Umbilical cord (tissue), 2 donors: ENCODE measurements at places on chromosomes 11 and 22. TPM values are rescaled to one million over a fixed set of nuclear protein-coding genes. Genes with fewer than 3 reads are reported as not detected.

The MYOD1 gene
- not detected for total RNA-seq

The STK33 gene
- total RNA-seq, result 17.8 TPM

The RAB38 gene
- 27.7 TPM for total RNA-seq

The DGAT2 gene
- total RNA-seq, result 1.7 TPM

The SMCO4 gene
- total RNA-seq, result 6.3 TPM

The TNNT3 gene
- total RNA-seq, result 89.1 TPM

The PTGDR2 gene
- 0.24 TPM for total RNA-seq

The VWCE gene
- total RNA-seq, result not detected

The LMNTD2 gene
- total RNA-seq, result 0.48 TPM

The EWSR1 gene
- 125 TPM for total RNA-seq

The SYT8 gene
- total RNA-seq, result 11.1 TPM

The MOGAT2 gene
- total RNA-seq, result 1.9 TPM

The OR8I2 gene
- total RNA-seq, result not detected

The WT1 gene
- total RNA-seq, result 0.48 TPM

The TBCEL gene
- 44.3 TPM for total RNA-seq

The ZBTB16 gene
- total RNA-seq, result 83.3 TPM

The FGF19 gene
- 1.4 TPM for total RNA-seq

The CTSF gene
- total RNA-seq, result 43.1 TPM

The MS4A15 gene
- total RNA-seq, result not detected

The DUSP8 gene
- total RNA-seq, result 2.4 TPM

The SCN2B gene
- 4.6 TPM for total RNA-seq

The C22orf31 gene
- not detected for total RNA-seq

The CALCA gene
- total RNA-seq, result not detected

The IRAG1 gene
- 62.6 TPM for total RNA-seq

The TPH1 gene
- total RNA-seq, result 27.7 TPM

The HNRNPUL2 gene
- total RNA-seq, result 13.5 TPM

The METTL15 gene
- 41.9 TPM for total RNA-seq

The TIGD3 gene
- total RNA-seq, result 1.4 TPM

The CWF19L2 gene
- 34.7 TPM for total RNA-seq

The OR51B5 gene
- total RNA-seq, result 17.1 TPM

The NRXN2 gene
- total RNA-seq, result 43.6 TPM

The P4HA3 gene
- 24.6 TPM for total RNA-seq

The OR10D3 gene
- 0.24 TPM for total RNA-seq
